Mesothelial cell of epicardium (in vitro differentiated cells): ENCODE measurements at places on chromosomes 12 and 14. TPM values are rescaled to one million over a fixed set of nuclear protein-coding genes. Genes with fewer than 3 reads are reported as not detected.

DNA sequence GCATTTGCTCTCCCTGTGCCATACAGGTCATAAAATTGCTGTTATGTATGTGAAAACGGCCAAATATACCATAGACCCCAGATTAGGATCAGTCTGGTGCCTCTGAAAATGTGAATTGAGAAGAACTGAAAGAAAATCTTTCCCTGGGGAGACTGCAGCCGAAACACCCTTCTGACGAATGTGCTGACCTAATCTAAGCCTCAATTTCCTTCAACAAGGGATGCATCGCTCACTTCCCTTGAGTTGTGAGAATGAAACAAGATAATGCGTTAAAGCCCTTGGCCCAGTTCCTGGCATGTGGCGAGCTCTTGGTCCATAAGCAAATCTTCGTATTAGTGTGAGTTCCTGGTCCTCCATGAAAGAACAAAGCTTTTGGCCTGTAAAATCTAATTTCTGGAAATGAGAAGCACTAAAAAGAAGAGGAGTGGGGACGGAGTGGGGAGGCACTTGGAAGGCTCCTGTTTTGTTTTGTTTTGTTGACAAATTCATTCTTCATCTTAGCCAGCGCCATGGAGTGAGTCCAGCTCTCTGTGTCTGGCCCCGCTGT lies 49.5 kb upstream of the RTRAF start:
- DNase-seq, result no peak
- peaks cover 3% of the 10 kb centered on the region for H3K36me3 ChIP-seq
- peaks cover 12% of the 10 kb centered on the region for H3K4me1 ChIP-seq
- H3K4me3 ChIP-seq, result peak overlapping the region; percentile 9

DNA sequence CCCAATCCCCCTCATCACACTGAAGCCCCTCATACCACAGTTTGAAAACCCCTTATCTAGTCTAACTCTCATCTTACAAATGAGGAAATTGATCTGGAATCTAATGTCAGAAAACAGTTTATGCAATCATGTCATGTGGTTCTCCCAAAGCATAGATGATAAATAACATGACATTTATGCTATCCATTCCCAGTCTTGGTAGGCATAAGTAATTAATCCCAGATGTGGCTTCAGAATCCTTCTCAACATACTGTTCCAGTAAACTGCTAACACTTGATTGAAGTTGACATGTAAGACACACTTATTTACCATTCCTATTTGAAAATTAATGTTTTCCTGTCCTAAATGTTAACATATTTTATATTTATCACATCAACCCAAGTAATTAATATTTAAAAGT lies 168.7 kb downstream of the GALC start:
- peaks cover 8% of the 10 kb centered on the region for H3K4me1 ChIP-seq
- DNase-seq, result no peak
- H3K4me3 ChIP-seq, result no peak overlapping the region
- H3K27me3 ChIP-seq, result no peaks in the 10 kb centered on the region
- no peak overlapping the region for H3K27ac ChIP-seq

DNA sequence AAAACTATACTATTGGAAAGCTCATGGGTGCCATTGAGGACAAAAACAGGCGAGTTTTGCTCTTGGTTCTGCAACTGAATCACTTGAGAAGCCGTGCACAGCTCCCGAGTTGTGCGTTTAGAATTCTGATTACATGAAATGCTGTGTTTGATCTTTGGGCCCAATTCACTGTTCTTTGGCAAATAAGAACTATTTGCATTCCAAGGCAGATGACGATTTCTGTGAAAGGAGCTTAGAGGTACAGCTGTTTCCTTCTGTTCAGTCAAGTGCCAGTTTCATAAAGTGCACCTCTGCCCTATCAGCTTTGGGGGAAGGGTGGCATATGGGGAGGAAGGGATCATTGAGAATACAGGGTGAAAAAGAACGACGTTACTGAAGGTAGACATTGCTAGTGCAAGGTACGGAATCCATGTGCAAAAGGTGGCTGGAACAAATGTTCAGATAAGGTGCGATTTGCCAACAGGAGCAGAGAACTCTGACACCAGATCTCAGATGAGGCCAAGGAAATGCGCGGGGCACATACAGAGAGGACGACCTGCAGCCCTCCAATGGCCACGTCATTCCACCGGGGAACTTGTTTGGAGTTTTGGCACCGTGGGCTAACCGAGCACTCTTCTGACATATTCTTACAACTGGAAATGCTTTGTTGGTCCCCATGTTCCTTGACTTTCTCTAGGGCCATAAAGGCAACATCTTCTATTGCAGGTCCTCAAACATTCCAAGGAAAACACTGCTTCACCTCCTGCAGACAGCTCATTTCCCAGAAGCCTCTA lies 30.1 kb downstream of the TCHP start:
- no peak overlapping the region for H3K27ac ChIP-seq
- no peak overlapping the region for H3K4me3 ChIP-seq
- H3K36me3 ChIP-seq, result peaks cover 31% of the 10 kb centered on the region
- H3K4me1 ChIP-seq, result no peaks in the 10 kb centered on the region
- H3K27me3 ChIP-seq, result no peaks in the 10 kb centered on the region
- DNase-seq, result no peak

DNA sequence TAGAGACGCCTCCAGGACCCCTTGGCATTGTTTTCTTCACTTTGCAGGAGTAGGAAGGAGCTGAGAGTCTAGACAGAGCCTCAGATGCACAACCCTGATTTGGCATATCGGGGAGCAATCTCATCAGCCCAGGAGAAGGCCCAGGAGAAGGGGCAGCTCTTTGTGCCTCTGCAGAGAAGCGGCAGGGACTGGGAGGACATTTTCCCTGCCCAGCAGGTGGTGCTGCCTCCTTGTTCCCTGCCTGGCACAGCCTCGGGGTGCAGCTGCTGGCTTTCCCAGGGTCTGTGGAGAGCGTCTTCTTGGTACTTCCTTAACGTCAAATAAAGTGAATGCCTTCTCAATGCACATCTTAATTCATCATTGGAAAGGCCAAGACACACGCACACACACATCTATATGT lies 419.5 kb downstream of the TMEM121 start:
- no peak for DNase-seq
- H3K27me3 ChIP-seq, result no peaks in the 10 kb centered on the region
- H3K36me3 ChIP-seq, result no peaks in the 10 kb centered on the region
- H3K4me3 ChIP-seq, result no peak overlapping the region
- no peak overlapping the region for H3K27ac ChIP-seq
- no peaks in the 10 kb centered on the region for H3K4me1 ChIP-seq

DNA sequence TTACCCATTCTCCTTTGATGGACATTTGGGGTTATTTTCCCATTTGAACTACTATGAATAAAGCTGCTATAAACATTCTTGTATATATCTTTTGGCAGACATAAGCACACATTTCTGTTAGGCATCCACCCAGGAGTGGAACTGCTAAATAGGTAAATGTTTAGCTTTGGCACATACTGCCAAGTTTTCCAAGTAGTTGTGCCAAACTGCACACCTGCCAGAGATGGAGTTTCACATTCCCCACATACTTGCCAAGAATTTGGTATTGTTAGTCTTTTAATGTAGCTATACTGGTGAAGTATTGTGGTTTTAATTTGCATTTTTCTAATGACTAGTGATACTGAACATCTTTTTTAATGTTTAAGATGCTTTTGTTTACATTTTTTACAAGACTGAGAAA lies 201.0 kb downstream of the GXYLT1 start:
- no peak overlapping the region for H3K4me3 ChIP-seq
- H3K36me3 ChIP-seq, result peaks cover 13% of the 10 kb centered on the region
- peaks cover 28% of the 10 kb centered on the region for H3K4me1 ChIP-seq
- DNase-seq, result no peak
- H3K27ac ChIP-seq, result no peak overlapping the region

- no peaks in the 10 kb centered on the region for H3K36me3 ChIP-seq
- no peak overlapping the region for H3K4me3 ChIP-seq
- no peak overlapping the region for H3K27ac ChIP-seq
- peaks cover 8% of the 10 kb centered on the region for H3K4me1 ChIP-seq
- DNase-seq, result no peak
- peaks cover 44% of the 10 kb centered on the region for H3K27me3 ChIP-seq
Measured at GRCh38 chr12:4392223-4392742, 12.8 kb upstream of the FGF23 start.

- H3K27ac ChIP-seq, result no peak overlapping the region
- no peak for DNase-seq
- H3K27me3 ChIP-seq, result no peaks in the 10 kb centered on the region
- H3K36me3 ChIP-seq, result no peaks in the 10 kb centered on the region
Measured at GRCh38 chr14:90424686-90425372, 28.0 kb downstream of the CALM1 start.

DNA sequence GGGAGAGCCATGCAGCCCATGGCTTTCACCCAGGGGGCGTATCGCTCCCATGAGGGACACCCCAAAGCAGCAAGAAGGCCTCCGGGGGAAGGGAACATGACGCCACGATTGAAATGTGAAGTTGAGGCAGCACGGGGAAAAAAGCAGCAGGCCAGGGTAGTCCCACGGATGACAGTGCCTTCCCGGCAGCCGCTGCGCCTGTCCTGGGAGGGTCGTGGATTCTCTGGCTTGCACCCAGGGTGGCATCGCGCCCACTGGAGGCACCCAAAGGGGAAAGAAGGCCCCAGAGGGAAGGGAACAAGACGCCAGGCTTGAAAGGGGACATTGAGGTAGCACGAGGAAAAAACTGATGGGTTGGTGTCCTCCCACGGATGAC lies 161.6 kb upstream of the ALG10B start:
- no peaks in the 10 kb centered on the region for H3K27me3 ChIP-seq
- no peak for DNase-seq

DNA sequence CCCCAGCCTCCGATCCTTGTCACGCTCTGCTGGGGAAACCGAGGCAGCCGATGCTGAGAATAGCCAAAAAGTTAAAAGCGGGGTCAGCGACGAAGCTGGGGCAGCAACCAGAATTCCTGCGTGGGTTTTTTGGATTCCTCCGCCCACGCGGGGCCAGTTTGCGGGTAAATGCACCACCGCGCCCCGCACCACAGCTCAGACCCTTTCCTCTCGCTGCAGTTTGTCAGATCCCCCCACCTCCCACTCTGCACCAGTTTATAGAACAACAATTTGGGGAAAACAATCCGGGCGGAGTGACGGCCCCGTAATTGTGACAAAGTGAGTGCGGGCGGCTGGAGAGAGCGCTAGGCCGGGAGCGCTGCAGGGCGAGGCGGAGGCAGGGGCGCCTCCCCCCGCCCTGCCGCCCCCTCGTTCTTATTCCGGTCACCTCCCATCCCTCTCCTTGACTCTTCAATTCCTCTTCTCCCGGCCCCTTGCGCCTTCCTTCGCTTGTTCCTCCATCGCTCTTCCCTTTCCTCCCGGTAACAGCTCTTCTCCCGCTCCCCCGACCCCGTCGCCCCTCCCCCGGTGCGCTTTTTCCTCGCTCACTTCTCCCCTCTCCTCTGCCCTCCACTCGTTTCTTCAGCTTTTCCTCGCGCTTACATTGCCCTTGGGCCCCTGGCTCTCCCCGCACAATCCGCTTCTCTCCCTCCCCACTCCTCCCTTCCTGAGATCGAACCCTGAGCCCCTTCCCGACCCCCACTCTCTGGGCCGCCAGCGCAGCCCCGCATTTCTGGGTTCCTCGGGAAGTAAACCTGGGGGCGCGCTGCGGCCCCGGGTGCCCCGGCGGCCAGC lies 646 bp upstream of the DNAJC22 start:
- H3K4me3 ChIP-seq, result peak overlapping the region; percentile 67
- DNase-seq, result no peak
- peaks cover 72% of the 10 kb centered on the region for H3K27me3 ChIP-seq
- H3K36me3 ChIP-seq, result peaks cover 2% of the 10 kb centered on the region
- peaks cover 40% of the 10 kb centered on the region for H3K4me1 ChIP-seq
- no peak overlapping the region for H3K27ac ChIP-seq

GRCh38 chr14:69666690-69667211 lies 55.4 kb downstream of the SUSD6 start:
- no peak overlapping the region for H3K4me3 ChIP-seq
- H3K36me3 ChIP-seq, result peaks cover 4% of the 10 kb centered on the region
- peaks cover 63% of the 10 kb centered on the region for H3K4me1 ChIP-seq
- no peaks in the 10 kb centered on the region for H3K27me3 ChIP-seq

GRCh38 chr14:93010522-93011140 lies 87.7 kb downstream of the CHGA start:
- H3K27ac ChIP-seq, result no peak overlapping the region
- no peak overlapping the region for H3K4me3 ChIP-seq
- no peaks in the 10 kb centered on the region for H3K27me3 ChIP-seq
- no peaks in the 10 kb centered on the region for H3K36me3 ChIP-seq
- H3K4me1 ChIP-seq, result peaks cover 39% of the 10 kb centered on the region

KRT82 gene
- not detected in 3 replicates for total RNA-seq

PROX2 gene
- total RNA-seq, result not detected in 3 replicates

ADAM20 gene
- total RNA-seq, result 1.1 to 1.4 TPM (median 1.1 TPM) in 3 replicates

OR6C74 gene
- not detected in 3 replicates for total RNA-seq
